Inflammatory macrophage (primary cell): ENCODE measurements at places on chromosomes 5 and 9.
A peak's percentile ranks its signal among the peaks of the same experiment; 100 is the strongest.

DNA sequence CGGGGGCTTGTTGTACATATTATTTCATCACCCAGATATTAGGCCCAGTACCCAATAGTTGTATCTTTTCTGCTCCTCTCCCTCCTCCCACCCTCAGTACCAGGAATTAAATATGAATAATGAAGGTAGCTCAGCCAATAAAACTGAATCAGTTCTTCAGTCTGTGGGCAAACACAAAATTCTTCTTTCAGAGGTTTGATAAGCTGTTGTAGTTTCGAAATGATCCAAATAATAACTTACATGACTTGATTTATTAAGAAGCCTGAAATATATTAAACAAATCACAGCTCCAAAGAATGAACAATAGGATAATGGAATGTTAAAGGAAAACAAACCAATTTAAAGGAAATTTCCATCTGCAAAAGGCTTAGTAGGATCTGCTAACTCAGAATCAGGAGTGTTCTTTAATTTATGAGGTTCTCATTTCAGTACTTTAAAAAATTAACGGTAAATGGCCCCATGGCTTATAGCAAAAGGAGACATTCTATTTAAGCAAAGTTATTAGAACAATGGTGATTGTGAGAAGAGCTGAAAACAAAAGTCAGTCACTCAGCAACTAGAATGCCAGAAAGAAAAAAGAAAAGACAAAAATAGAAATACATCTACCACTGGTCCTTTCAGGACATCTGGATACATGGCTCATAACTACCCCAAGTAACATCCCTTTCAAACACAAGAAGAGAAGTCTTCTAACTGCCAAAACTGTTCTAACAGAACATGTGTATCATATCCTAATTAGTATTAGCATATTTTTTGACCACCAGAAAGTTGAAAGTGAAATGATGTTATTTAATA, 62.4 kb downstream of the NR3C1 start:
- no peak for DNase-seq

DNA sequence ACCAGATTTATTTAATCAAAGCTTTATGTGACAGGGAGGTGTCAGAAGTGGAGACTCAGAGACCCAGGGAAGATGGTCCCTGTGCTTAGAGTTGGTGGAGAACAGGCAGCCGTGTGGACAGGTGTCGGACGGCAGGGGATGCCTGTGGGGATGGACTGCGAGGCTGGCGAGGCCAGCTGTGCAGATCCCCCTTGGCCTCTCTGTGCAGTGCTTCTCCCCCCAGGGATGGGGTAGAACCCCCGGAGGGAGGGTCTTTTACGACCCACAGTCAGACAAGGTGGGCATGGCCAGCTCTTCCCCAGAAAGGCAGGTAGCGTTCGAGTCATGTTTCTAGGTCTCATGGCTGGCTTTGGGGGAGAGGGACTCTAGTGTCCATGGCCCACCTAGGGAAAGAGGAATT, 4.7 kb upstream of the SLC2A6 start:
- no peak for DNase-seq

DNA sequence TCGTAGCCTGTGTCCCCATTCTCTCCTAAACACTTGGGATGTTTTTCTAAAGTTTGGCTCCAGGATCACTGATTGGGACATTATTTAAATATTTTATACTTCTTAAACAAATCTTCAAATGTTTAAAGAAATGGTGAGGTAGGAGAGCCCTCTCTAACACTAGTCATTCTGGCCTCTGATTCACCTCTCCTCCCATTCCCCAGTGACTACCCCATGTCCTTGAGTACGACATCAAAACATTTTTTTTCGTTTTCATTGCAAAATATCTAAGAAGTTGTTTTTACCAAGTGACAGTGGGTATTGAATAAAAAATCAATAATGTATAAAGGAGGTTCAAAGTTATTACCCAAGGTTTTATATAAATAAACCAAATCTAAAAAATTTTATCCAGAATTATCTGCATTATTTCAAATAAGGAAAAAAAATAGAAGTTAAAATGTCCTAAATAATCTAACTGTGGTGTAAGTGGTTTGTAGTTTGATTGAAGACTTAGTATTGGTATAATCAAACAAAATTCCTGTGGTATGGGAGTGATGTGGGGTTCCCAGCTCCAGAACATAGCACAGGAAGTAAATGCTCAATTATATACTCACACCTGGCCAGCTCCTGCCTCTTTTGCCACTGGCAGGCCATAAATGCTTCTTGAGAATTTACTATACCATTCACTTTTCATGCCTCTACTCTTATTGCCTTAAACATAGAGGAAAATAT, 51.1 kb downstream of the MAST4 start:
- DNase-seq = no peak

GRCh38 chr5:165508286-165508685, 2002.9 kb downstream of the MAT2B start:
- DNase-seq = no peak

DNA sequence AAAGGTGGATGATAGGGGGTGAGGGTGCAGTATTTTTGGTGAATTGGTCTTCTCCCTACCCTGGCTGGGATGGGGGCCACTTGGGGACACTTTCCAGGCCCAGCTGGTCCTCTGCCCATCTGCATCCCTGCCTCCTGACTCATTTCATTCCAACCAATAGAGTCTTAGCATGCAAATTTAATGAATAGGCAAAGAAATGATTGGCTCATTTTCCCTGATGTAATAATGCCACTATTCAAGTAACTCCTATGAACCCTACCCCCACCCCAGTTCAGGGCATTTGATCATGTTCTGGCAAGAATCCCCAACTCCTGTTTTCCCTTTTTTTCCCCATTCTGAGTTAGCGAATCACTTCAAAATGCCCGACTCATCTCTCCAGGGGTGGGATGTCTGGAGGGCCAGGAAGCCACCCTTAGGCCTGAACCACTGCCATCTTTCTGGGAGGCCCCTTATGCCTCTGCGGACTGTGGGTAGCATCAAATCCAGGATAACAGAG, 56.7 kb downstream of the PCDH1 start:
- DNase-seq = no peak

DNA sequence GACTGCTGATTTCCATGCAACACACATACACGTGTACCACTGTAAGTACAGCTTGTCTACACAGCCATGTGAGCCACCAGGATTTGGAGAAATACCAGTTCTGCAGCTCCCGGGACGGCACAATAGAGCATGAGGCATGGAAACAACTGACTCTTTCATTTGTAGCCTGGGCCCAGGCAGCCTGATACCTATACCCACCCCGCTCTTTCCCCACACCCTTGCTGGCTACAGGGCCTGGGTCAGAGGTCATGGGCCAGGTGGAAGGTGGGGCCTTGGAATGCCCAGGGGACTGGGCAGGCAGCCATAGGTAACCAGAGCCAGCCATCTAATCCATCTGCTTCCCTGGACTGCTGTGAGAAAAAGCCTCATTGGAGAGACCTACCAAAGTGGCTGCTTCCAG, 39.0 kb upstream of the ZSWIM6 start:
- no peak for DNase-seq

DNA sequence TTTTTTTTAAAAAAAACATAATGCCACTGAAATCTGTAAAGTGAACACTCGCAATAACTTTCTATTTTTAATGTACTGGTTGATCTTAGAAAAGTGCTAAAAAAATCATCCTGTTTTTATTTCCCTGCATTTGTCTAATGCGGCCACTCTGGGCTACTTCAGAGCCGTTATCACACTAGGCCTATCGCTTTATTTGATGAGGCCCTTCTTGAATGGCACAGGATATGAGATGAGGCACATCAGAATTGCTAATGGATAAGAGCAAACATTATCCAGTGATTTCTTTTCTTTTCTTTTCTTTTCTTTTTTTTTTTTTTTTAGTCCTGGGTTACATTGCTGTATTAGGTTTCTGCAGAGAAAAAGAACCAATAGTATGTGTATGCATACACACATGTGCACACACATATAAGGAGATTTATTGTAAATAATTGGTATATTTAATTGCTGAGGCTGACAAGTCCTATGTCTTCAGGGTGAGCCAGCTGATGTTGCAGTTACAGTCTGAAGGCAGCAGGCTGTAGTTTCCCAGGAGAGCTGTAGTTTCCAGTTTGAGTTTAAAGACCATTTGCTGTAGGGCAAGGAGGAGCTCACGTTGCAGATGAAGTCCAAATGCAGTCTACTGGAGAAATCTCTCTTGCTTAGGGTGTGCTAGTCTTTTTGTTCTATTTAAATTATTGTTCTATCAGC, 391.7 kb downstream of the MED10 start:
- DNase-seq = no peak

GRCh38 chr9:3962971-3963642, 336.8 kb downstream of the GLIS3 start:
- no peak for DNase-seq

DNA sequence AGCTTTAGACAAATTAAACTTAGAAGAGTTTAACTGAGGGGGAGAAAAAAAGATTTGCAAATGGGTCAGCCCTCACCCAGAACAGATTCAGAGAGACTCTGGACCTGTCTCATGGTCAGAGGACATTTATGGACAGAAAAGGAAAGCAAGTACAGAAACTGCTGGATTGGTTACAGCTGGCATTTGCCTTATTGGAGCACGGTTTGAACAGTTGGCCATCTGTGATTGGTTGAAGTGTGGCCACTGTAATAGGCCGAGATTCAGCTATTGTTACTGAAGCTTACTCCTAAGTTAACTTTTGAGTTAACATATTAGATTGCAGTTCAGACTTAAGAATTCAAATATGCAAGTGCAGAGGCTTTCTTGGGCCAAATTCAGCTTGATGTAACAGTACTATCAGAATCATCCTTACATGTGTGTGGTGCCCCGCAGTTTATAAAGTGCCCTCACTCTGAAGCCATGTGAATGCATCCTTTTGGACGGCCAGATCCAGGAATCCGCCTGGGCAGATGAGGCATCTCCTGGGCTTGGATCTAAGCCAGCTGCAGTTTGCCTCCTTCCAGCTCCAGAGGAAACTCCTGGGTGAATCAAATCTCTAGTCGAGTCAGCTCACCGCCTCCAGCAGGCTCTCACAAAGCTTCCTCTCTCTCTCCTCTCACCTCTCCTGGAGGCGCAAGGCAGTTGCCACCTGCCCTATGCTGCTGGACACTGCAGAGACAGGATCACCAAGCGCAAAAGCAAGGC, 165.2 kb downstream of the ADAMTS12 start:
- no peak for DNase-seq

GRCh38 chr9:87167582-87167981, 220.3 kb upstream of the GAS1 start:
- DNase-seq = no peak

- DNase-seq = peak; percentile 78
Observed at GRCh38 chr9:133115604-133116345, 5.3 kb downstream of the RALGDS start.

DNA sequence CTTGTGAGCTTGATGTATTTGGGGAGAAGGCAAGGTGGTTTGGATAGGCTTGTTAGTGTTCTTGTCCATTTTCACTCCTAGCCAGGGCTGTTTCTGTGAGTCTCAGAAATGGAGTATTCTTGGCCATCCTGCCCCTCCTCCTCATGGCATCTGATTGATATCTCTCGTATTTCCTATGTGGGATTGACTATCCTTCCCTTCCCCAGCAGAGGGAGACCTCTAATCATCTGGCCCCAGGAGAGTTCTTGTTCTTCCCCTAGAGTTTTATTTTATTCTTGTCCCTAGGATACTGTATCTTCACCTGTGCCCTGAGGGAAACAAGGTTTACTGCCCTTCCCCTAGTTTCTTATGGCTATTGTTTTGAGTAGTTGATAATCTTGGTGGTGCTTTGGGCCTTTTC, 114.4 kb downstream of the VPS13A start:
- no peak for DNase-seq

DNA sequence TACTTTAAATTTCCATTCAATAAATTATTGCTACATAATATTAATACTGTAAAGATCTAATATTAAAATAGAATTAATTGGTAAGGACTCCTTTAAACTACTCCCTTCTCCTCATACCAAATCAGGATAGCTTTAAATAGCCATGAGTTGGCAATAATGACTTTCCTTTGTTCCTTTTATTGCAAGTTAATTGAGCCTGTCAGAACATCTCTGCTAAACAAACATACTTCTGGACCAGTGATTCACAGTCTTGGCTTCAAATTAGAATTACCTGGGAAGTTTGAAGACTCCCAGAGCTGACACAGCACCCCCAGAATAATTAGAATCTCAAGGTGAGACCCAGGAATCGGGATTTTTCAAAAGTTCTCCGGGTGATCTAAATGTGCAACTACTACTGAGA, 18.7 kb downstream of the C5orf58 start:
- no peak for DNase-seq

- no peak for DNase-seq
Observed at GRCh38 chr5:127101533-127101932, 28.2 kb upstream of the C5orf63 start.

- no peak for DNase-seq
Observed at GRCh38 chr5:108857905-108858304, 110.2 kb downstream of the FER start.

GRCh38 chr5:26645659-26646058, 392.7 kb downstream of the CDH9 start:
- DNase-seq = no peak

- no peak for DNase-seq
Observed at GRCh38 chr5:57466544-57466943, 16.1 kb downstream of the ACTBL2 start.

- DNase-seq = no peak
Observed at GRCh38 chr9:16527573-16527972, 342.9 kb downstream of the BNC2 start.

GRCh38 chr5:122846051-122846550, 688 bp downstream of the SNX24 start:
- no peak for DNase-seq

DNA sequence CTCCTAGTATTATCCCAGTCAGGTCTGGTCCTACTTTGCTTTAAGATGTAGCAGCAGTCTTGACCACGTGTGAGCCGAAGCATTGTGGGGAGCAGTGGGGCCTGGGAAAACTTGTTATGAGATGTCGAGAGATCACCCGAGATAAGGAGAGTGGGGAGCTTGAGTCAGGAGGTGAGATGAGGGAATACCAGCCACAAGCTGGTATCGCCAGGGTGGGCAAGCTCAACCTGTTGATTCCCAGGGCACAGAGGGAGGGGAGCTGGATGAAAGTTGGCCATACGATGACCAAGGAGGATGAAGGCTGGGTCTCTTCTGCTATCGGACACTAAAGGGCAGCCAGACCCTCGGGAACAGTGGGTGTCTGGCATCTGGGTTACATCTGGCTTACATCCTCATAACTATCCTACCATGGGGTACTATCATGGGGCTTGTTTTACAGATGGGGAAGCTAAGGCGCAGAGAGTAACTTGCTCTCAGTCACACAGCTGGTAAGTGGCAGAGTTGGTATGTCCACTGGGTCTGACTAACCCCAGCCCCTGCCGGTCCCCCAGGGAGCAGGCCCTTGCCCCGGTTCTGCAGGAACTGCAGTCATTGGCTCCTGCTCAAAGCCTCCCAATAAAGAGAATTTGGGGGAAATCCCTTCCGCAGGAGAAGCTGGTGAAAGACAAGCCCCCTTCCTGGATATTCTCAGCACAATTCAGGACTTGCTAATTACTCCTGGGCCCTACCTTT, 13.4 kb upstream of the TIFAB start:
- no peak for DNase-seq

DNA sequence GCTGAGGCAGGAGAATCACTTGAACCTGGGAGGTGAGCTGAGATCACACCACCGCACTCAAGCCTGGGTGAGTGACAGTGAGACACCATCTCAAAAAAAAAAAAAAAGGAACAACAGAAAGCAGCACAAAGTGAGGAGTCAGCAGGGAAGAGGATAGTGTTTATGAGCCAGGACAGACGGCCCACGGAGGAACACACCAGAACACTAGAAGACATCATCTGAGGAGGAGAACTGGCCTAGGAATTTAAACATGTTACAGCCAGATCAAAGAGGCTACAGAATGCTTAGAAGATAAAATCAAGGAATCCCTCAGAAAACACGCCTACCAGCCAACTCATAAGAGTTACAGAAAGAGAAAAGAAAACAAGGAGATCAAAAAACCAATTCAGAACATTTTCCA, 12.2 kb downstream of the UBAC1 start:
- DNase-seq = no peak
